Thyroid gland (tissue), 4 donors: ENCODE measurements at places on chromosomes 16 and 17. TPM values are rescaled to one million over a fixed set of nuclear protein-coding genes. Genes with fewer than 3 reads are reported as not detected.

The SPAG5 gene
- total RNA-seq: 4.4 TPM

The CAPNS2 gene
- 6.9 TPM for total RNA-seq

The SRP68 gene
- total RNA-seq: 51.3 TPM

The EXOC3L1 gene
- 7.0 TPM for total RNA-seq

The GOT2 gene
- total RNA-seq: 110 TPM

DNA sequence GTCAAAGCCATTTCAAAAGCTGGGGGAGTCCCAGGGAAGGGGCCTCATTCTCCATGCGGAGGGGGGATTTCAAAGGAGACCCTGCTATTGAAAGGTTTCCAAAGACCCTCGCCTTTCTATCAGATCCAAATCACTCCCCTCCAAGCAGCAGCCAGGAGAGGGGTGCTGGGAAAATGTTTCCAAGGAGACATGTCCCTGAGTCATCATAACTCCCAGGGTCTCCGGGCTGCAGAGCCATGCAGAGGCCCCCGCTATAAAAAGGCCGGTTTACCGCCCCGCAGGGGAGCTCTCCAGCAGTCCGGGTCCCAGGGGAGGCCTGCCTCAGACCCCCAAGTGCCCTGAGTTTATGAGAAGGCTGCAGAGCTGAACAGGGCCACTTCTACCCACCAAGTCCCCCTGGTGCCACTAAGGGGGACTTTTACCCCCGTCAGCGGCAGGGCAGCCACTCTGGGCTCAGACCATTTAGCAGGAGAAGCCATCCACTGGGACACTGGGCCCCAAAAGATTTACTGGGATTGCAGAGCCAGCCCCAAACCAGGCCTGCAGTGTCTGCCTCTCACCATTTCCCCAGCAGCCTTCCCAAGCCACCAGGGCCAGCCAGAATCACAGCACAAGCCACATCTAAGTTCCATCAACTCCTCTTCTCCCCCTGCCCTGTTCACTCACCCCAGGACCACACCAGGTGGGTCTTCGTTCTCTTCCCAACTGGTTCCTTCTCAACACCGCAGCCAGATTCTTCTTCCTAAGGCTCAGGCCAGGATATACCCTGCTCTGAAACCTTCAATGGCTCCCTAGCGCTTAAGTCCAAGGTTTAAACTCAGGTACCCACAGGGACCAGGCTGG is 234.4 kb downstream of the ZNF423 start:
- H3K27ac ChIP-seq: no peak overlapping the region
- peaks cover 8% of the 10 kb centered on the region for H3K4me1 ChIP-seq
- no peaks in the 10 kb centered on the region for H3K27me3 ChIP-seq

DNA sequence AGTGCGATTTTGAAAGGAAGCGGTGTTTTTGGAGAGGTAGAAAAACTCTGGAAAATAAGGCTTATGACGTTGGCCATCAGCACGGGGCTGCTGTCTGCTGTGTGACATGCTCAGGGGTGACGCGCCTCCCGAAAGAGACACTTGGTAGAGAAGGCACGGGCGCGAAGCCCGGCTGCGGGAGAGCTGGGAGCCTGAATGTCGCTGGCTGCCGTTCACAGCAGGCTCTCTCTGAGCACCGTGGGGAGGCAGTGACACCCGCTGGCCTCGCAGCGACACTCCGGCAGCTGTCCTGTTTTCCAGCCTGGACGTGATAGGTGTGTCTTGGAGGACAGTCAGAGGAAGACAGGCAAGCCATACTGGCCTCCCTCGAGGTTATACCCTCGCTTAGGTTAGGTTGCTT is 759.1 kb upstream of the RBFOX1 start:
- no peak overlapping the region for H3K27ac ChIP-seq
- no peak overlapping the region for H3K4me3 ChIP-seq
- DNase-seq: peak; percentile 1
- H3K36me3 ChIP-seq: no peaks in the 10 kb centered on the region

GRCh38 chr16:69108064-69108904 is 2.8 kb downstream of the HAS3 start:
- no peak overlapping the region for H3K4me3 ChIP-seq
- no peaks in the 10 kb centered on the region for H3K27me3 ChIP-seq
- H3K27ac ChIP-seq: peak overlapping the region; percentile 46
- peaks cover 47% of the 10 kb centered on the region for H3K4me1 ChIP-seq
- H3K36me3 ChIP-seq: no peaks in the 10 kb centered on the region
- no peak for DNase-seq

DNA sequence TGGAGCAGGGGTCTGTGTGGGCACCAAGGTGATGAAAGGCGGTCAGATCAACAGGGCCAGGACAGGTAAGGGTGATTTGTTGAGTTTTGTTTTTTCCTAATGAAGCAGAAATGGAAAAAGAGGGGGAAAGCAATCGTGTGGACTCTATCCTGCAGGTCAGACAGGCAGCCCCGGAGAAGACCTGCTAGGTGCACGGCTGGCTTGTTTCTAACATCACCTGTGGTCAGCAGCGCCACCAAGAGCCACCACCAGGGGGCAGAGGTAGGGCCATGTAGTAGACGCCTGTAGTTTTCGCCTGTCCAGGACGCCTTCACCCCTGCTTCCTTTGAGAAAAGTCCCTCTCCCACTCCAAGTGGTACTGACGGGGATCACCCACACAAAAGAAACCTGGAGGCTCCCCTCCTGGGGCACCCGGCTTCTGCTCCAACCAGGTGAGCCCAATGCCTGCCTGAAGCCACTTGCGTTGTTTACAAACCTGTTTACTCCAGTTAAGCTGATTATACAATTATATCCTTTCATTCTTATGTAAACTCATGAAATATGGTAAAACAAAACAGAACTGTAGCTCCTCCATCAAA is 54.2 kb upstream of the SEC14L1 start:
- H3K4me3 ChIP-seq: no peak overlapping the region
- DNase-seq: peak; percentile 94
- H3K27ac ChIP-seq: no peak overlapping the region

GRCh38 chr17:30221346-30221745 is 14.2 kb downstream of the SLC6A4 start:
- H3K4me1 ChIP-seq: no peaks in the 10 kb centered on the region
- H3K36me3 ChIP-seq: no peaks in the 10 kb centered on the region
- no peak overlapping the region for H3K27ac ChIP-seq
- H3K4me3 ChIP-seq: no peak overlapping the region
- no peak for DNase-seq
- no peaks in the 10 kb centered on the region for H3K27me3 ChIP-seq

- H3K36me3 ChIP-seq: no peaks in the 10 kb centered on the region
- peaks cover 10% of the 10 kb centered on the region for H3K4me1 ChIP-seq
- H3K4me3 ChIP-seq: no peak overlapping the region
- no peak for DNase-seq
- no peak overlapping the region for H3K27ac ChIP-seq
Measured at GRCh38 chr17:32870969-32871368, 6.0 kb downstream of the MYO1D start.

DNA sequence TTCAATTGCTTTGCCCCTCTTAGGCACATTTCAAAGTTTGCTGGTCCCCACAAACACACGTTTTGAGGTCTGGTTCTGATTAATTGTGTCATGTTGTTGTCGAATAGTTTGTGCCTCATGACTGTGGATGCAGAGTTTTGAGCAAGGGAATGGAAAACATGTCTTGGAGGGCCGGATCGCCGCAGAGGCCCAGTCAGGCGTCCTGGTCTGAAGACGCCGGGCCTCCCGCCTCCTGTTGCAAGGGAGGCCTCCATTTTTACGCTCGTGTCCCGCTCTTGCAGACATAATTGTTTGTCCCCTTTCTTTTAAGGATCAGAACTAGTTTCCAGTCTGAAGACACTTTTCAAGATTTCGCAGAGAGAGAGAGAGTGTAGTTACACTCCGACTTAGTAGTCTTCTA is 3.2 kb downstream of the NTN1 start:
- H3K4me1 ChIP-seq: peaks cover 24% of the 10 kb centered on the region
- no peak overlapping the region for H3K4me3 ChIP-seq
- H3K36me3 ChIP-seq: no peaks in the 10 kb centered on the region

DNA sequence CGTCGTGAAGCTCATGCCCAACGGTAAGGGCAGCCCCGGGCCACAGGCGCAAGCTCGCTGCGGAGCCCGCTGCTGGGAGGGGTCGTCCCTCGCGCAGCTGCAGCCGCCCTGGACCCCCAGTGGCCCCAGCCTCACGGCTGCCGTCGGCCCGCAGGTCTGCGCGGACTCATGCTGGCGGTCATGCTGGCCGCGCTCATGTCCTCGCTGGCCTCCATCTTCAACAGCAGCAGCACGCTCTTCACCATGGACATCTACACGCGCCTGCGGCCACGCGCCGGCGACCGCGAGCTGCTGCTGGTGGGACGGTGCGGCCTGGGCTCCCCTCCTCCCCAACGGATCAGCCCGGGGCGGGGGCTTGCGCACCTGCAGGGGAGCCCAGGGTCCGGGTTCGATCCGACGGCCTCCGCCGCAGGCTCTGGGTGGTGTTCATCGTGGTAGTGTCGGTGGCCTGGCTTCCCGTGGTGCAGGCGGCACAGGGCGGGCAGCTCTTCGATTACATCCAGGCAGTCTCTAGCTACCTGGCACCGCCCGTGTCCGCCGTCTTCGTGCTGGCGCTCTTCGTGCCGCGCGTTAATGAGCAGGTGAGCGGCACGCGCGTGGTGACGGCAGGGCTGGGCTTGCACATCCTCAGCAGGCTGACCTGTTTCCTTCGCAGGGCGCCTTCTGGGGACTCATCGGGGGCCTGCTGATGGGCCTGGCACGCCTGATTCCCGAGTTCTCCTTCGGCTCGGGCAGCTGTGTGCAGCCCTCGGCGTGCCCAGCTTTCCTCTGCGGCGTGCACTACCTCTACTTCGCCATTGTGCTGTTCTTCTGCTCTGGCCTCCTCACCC is 5.8 kb downstream of the SLC5A2 start:
- H3K27me3 ChIP-seq: no peaks in the 10 kb centered on the region
- peaks cover 19% of the 10 kb centered on the region for H3K36me3 ChIP-seq
- H3K4me1 ChIP-seq: peaks cover 12% of the 10 kb centered on the region
- H3K4me3 ChIP-seq: no peak overlapping the region
